Activated CD8-positive, alpha-beta memory T cell treated with anti-CD3 and anti-CD28 coated beads, Interleukin-2, amount 50 U/mL, for 48 hours (primary cell): ENCODE measurements at places on chromosomes 5 and 9.

DNA sequence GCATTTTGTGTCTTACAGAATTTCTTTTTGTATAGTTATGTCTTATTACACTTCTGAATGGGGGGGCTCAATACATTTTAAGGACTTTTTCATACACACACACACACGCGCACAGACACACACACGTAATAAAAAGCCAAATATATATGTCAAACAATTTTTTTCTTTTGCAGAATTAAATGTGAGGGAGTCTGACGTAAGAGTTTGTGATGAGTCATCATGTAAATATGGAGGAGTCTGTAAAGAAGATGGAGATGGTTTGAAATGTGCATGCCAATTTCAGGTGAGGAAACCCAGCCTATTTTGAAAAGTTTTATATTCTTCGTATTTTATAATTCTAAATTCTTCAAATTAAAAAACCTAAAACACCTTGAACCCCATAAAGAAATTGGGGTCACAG, 25.6 kb downstream of the TMEFF1 start:
- no peak for DNase-seq

DNA sequence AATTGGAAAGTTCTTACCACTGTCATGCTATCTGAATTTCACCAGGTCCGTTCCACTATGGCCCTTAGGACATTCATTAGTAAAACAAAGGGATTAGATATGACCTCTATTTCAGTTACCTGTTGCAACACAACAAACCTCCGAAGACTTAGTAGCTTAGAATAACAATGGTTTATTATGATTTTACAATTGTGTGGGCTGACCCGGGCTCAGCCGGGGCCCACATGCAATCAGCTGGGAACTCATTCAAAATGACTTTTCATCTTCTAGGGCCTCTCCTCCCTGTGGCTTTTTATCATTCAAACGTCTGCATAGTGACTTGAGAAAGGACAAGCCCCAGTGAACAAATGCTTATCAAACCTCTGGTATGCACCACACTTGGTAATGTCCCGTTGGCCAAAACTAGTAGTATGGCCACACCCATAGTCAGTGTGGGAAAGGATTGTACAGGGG, 2.3 kb upstream of the FBXW11 start:
- DNase-seq = no peak

GRCh38 chr5:126015235-126016181, 407.7 kb upstream of the GRAMD2B start:
- no peak for DNase-seq

- no peak for DNase-seq
Observed at GRCh38 chr9:107830479-107830878, 340.9 kb upstream of the KLF4 start.

DNA sequence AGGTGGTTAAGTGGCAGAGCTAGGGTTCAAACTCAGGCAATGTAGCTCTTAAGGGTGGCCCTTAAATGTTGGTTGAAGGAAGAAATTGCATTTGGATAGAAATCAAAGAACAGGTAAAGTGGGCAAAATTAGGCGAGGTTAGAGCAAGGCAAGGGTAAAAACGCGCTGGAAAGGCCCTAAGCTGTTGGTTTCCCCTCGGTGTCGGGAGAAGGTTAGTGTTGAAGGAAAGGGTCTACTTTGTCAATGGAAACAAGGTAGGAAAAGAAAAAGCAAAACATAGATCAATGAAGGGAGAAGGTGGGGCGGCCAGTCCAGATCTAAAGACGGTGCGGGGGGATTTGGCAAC, 431 bp downstream of the FASTKD3 start:
- DNase-seq = no peak

DNA sequence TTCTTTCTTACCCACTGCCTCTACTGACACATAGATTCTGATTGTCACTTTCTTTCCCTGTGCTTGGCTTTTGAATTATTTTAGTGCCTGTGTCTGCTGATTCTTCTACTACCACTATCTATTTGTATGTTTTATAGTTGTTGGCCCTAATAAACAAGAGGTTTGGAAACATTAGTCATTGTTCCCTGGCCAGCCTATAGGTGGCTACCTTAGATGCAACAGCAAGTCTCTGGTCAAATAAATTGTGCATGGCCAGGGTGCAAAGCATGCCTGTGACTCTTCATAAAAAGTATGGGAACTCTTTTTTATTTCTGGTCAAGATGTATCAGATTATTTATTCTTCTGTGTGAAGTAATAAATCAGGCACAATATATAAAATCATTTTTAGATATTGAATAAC, 124.4 kb downstream of the PLK2 start:
- DNase-seq = no peak

GRCh38 chr5:2338686-2339085, 412.8 kb downstream of the IRX2 start:
- no peak for DNase-seq

GRCh38 chr9:31629292-31629691, 755.2 kb upstream of the ACO1 start:
- DNase-seq = no peak

DNA sequence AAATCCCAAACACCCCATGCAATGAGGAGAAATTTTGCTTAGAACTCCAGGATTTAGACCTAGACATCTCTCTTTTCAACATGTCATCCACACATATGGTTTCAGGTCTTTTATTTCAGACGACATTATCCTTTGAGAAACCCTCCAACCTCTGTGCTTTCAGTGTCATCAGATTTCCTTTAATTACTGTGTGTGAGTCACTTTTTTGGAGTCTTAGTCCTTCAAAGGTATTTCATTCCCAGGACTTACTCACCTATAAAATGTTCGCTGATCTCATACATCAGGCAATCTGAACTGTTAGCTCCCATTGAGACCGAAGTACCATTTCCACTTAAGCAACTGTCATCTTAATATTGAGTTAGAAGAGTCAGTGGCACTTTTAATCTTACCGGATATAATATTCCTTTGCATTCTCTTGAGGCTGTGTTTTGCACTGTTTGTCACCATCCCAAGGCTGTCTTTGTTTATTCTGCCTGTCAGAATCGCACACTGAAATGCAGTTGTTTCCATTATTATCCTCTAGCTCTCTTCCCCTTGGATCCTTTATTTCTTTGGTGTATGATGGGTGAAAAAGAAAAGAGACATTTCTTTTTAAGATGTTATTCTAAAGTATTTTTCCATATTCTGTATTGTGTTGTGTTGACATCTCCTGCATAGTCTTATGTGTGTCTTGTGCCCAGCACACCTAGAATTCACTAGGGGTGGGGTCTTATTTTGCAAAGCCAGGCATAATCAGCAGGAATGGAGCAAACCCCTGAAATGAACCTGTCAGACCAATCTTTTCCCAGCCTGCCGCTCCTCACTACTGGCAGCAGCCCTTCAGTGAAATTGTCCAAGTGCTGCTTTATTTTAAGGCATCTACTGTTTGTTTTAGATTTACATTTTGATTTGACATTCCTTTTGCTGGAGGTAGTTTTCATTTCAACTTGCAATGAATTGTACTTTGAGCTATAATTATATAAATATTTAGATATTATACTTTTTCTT, 155.4 kb downstream of the PAM start:
- no peak for DNase-seq

DNA sequence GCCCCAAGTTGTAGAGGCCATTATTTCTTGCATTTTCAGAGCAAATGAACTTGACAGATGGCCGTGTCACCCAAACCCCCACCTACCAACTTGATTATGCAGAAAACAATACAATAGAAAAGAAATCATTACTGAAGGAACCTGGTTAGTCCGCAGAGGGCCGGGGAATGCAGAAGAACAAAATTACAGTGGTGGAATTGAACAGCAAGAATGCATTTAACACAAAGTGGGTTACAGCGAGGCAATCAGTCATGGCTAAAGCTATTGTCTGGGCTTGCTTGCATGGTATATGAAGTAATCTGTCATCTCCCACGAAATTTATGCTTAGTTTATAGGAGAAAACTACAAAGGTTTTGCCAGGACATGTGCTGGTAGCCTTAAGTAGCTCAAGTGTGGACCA, 238.3 kb upstream of the IRX1 start:
- DNase-seq = no peak

DNA sequence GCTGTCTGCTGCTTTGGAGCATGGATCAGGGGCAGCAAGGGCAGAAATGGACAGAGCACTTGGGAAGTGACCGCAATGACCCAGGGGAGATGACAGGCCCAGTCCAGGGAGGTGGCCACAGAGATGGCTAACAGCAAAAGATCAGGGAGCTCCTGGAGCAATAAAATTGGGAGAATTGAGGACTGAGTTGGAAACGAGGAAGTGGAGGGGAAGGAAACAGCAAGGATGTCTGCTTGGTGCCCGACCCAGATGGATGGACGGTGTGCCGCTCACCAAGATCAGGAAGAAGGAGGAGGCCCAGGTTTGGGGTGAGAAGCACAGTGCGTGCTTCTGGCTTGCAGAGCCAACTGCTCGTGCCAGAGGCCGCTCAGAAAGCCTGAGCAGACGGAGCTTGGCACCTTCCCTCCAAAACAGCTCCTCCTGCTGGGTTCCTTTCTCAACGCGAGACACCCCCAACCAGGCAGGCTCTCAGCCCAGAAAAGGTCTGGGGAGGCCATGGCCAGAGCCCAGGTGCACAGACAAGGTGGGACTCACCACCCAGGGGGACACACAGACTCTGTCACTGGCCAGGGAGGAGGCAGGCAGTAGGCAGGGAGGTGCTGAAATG, 1.7 kb upstream of the SLC34A1 start:
- DNase-seq = no peak

DNA sequence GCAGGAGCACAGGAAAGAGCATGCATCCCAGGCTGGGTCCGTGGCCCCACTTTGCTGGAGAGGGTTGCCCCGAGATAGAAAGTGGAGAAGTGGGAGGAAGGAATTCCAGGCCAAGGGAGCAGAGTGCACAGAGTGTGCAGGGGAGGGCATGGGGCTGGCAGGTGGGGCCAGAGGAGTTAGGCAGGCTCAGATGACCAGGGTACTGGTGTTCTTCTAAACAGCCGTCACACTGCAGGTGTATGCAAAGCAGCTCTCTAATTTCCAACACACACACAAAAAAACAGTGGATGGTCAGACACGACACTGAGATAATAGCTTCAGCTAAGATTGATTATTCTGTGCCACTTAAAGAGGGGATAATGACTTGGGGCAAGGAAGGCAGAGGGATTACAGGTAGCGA, 212.2 kb downstream of the MTRR start:
- DNase-seq = no peak

DNA sequence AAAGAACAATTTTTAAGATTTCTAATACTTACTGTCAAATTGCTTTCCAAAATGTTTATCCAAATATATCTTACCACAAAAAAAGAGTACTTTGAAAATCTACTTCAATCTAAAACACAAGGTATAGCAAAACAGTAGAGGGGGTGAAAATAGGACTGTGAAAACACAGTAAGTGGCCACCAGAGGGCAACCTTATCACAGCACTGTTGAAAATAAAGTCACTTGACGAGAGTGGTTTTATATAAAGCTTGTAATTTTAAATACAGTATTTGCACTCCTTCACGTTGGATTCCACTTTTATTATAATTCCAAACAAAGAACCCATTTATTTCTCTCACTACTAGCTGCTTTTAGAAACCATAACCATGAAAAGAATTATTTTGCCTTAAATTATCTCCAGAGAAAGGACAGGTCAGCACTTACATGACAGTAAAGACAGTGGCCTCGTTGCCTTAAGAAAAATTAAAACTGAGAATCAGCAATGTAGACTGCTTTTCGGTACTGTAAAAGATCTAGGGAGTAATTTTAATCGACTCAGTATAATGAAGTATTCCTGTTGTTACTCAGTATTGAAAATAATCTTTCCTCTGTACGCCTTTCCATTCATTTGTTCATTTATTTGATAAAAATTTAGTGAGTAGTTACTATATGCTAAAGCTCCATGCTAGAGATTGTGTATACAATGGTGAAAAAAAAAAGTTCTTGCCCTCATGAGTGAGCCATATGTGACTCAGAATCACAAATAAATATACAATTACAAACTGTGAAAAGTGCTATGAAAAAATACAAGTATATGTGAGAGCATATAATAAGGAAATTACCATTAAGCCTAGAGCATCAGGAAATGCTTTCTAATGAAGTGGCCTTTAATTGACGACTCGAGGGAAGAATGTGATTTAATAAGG, 40.0 kb upstream of the CDK5RAP2 start:
- DNase-seq = peak; percentile 61

- no peak for DNase-seq
Observed at GRCh38 chr9:3480353-3480655, 45.5 kb downstream of the RFX3 start.

DNA sequence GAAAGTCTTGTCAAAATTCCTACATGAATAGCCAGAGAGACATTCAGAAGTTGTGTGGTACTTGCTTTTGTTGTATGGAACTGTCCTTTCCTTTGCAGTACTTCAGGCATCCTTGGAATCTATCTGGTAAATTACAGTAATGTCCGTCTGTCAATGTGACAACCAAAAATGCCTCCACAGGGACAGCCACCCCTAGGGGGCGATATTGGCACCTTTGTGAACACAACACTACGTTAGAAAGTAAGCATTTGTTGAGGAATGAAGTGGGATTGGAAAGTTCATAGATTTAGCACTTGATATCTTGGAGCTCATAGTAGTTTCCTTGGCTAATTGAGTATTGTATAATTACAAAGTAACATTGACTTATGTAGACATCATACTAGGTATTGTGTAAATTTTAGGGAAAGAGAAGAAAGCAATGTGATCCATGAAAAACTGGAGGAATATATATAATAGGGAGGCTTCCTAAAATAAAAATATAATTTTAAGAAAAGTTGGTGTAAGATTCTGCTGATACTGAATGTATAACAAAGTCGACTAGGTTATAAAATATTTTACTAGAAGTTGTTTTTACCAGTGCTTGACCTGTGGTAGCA, 32.7 kb downstream of the TMEFF1 start:
- peak; percentile 91 for DNase-seq

GRCh38 chr5:10315824-10316509, 8.3 kb upstream of the CMBL start:
- no peak for DNase-seq

- no peak for DNase-seq
Observed at GRCh38 chr5:145450286-145450885, 384.8 kb downstream of the PRELID2 start.

DNA sequence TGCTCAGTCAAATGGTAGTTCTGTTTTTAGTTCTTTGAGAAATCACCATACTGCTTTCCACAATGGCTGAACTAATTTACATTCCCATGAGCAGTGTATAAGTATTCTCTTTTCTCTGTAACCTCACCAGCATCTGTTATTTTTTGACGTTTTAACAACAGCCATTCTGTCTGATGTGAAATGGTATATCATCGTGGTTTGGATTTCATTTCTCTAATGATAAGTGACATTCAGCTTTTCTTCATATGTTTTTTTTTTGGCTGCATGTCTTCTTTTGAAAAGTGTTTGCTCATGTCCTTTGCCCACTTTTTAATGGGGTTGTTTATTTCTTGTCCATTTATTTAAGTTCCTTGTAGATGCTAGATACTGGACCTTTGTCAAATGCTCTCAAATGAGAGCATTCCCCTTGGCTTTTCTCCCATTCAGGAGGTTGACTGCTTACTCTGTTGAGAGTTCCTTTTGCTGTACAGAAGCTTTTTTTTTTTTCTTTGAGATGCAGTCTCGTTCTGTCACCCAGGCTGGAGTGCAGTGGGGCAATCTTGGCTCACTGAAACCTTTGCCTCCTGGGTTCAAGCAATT, 58.7 kb upstream of the RGMB start:
- no peak for DNase-seq
